ENCODE measurements at places on chromosomes 6 and 20.
A peak's percentile ranks its signal among the peaks of the same experiment; 100 is the strongest.

DNA sequence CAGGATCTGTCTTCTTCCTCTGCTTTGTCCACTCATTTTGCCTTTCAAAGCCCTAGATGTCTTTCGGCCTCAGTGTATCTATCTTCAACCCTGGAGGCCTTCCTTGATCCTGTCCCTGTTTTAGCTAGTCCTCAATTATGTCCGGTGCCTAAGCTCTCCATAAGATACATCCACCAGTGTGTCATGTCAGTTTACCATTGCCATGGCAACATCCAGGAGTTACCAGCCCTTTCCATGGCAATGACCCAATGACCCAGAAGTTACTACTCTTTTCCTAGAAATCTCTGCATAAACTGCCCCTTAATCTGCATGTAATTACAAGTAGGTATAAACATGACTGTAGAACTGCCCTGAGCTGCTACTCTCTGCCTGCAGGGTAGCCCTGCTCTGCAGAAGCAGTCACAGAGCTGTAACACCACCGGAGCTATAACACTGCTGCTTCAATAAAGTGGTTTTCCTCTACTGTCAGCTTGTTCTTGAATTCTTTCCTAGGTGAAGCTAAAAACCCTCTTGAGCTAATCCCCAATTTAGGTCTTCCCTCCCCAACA lies 712.1 kb upstream of the AGPAT4 start:
- DNase-seq: no peak

GRCh38 chr6:116406678-116407345 lies 36.1 kb downstream of the DSE start:
- DNase-seq: peak; percentile 61

DNA sequence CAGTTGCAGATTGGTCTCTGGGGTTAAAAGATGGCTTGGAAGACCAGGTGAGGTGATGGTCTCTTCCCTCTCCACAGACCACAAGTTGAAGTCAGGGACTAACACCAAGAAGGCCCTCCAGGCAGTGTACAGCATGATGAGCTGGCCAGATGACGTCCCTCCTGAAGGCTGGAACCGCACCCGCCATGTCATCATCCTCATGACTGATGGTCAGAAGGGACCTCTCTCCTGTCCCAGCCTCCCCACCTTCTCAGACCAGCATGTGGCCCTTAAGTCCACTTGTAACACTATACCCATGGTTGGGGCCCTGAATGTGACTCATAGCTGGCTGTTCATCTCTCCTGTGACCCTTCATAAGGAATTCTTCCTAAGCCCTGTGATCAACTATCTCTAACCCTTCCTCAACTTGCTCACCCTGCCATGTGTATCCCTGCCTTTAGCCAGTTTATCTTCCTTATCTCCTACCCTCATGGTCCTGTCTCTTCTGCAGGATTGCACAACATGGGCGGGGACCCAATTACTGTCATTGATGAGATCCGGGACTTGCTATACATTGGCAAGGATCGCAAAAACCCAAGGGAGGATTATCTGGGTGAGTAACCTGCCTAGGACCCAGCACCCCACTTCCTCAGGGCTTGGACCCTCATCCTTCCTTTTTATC lies 3.0 kb downstream of the CFB start:
- DNase-seq: peak; percentile 73

- DNase-seq: no peak
These were observed 289.1 kb downstream of the TAF4 start for GRCh38 chr20:61776491-61777075.

GRCh38 chr6:41356825-41357224 lies 21.4 kb downstream of the NCR2 start:
- no peak for DNase-seq

DNA sequence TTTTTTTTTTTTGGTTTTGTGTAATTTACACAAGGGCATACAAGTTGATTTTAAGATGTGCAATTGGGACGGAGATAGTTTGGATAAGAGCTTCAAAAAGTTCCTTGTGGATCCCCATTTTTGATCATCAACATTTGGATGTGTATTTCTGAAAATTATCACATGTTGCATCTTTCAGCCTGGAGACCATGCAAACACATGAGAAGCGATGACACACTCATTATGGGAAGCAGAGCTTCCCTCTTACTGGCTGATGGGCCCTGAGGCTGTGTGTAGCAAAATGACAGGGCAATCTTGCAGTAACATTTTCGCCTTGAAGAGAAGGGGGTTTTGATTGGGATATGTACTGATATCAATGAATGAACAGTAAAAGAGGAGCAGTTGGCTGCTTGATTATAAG lies 22.0 kb upstream of the RIPK1 start:
- DNase-seq: peak; percentile 20

DNA sequence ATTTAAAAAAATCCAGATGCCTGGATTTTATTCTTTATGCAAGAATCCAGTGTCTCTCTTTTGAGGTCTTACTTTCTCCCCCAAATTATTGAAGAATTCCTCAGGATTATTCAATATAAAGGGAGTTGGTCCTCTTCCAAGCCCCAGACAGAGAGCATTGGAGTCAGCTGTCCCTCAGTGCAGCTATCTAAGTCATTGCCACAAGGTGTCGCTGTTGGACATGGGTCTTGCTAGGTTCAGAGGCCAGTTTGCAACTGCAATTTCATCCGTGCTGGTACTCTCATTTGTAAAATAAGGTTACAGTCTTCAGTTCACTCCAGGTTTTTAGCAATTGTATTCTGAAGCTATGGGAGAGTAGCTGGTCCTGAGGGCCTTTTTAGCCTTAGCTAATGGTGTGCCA lies 27.8 kb downstream of the CCN2 start:
- DNase-seq: peak; percentile 69

- peak; percentile 86 for DNase-seq
These were observed 3.3 kb downstream of the MAPRE1 start for GRCh38 chr20:32823078-32823477.

GRCh38 chr6:699319-699718 lies 6.4 kb upstream of the EXOC2 start:
- DNase-seq: no peak

GRCh38 chr6:38185244-38185643 lies 365.7 kb downstream of the ZFAND3 start:
- no peak for DNase-seq

DNA sequence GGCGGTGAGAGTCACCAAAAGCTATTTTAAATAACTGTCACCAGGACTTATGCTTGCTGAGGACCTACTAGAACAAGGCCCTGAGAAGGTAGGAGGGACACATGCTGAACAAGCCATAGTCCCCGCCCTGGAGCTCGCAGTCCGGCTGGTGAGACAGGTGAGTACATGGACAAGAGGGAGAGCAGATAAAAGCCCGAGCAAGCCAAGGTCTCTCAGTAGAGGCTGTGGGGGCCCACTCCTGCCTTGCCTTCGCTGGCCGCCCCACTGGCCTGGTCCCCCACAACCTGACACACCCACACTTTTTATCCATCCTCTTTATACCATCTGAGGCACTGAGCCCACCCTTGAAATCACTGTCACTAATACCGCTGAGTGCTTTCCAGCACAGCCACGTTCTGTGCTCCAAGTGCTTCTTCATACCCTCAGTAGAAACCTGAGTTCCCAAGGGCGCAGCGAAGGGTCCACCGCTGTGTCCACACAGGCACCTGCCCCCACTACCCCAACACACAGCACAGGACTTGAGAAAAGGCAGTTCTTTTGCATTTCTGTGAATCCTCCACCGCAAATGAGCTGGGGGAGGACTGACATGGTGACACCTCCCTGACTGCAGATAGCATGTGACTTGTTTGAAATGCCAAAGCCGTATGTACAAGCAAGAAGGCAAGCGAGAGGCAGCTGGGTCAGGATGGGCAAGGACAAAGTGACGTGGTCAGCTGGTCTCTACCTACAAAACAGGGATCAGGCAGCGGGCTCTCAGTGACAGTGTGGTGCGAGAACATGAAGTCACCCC lies 12.1 kb downstream of the DDRGK1 start:
- DNase-seq: no peak

DNA sequence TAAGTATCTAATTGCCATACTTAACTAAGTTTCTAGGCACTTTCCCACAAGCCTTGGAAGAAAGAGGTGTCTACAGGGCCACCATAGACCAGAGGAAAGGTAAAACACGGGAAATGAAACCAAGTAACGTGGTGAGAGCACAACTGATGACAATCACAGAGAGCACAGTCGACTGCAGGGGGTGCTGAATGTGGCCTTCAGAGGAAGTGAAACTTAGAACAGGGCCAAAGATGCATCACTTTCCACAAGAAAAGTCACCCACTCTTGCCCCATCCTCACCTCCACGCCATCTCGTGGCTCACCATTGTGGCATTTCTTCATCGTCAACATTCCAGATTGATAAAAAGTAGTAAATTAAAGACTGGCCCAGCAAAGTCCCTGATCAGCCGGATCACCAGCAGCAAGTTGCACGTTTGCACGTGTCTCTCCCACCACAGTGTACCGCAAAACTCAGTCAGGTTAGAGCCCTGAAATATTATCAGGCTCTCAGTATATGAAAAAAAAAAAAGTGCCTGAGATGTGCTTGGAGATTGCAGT lies 31.4 kb downstream of the HIVEP2 start:
- no peak for DNase-seq

DNA sequence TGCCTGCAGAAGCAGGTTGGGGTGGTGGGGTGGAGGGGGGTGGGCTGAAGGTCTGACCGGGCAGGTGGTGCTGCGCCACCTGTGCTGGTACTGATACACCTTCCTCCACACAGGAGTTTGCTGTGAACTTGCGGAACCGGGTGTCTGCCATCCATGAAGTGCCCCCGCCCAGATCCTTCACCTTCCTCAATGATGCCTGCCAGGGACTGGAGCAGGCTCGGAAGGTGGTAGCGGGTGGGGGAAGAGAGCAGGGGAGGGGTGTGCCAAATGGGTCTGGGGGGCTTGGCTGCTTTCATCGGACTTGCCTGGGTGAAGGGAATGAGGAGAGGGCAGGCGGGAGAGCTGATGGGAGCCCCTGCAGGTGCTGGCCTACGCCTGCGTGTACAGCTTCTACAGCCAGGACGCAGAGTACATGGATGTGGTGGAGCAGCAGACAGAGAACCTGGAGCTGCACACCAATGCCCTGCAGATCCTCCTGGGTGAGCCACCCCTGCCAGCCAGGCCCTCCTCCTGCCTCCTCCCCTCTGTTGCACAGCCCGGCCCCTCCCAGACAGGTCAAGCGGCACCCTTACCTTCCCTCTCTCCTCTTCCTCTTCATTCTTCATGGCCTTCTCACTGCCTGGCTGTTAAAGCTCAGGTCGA lies 6.7 kb downstream of the DNPH1 start:
- no peak for DNase-seq

DNA sequence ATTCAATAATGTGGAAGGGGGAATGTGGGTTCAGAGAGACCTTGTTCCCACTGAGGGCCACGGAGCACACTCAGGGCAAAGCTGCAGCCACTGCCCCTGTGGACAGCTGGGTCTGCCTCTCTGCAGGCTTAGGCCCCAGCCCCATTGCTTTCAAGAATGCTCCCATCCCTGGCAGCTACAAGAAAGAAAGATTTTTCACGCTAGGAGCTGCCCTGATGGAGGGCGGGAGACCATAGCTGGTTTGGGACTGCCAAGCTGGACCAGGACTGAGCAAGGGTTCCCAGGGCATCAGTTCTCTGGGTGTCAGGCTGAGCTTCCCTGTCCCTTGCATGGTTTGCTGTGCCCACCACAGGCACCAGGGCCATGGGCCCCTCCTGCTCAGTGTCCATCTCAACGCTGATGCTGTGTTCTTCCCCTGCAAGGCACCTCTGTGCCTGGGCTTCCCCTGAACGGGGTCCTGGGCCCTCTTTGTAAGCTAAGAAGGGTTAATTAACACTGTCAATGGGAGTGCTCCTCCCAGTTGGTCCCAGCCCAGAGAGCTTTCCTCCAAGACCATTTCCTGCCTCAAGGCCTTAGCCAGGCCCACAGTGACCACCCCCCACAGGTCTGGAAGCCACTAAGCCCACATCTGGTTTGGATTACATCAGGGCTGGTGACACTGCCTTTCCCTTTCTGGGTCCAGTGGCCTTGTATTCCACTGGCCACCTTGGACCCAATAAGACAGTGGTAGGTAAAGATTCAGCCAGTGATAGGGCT lies 8.4 kb downstream of the FOXS1 start:
- DNase-seq: peak; percentile 54

- DNase-seq: peak; percentile 41
These were observed 43.3 kb downstream of the PPARD start for GRCh38 chr6:35385457-35386202.

GRCh38 chr6:150087336-150087735 lies 18.4 kb upstream of the ULBP3 start:
- DNase-seq: no peak

- DNase-seq: no peak
These were observed 100.2 kb downstream of the BCAS1 start for GRCh38 chr20:53970232-53970631.

Measured in EL (cell line).